ENCODE measurements at places on chromosomes 1 and 21.
A peak's percentile ranks its signal among the peaks of the same experiment; 100 is the strongest.

DNA sequence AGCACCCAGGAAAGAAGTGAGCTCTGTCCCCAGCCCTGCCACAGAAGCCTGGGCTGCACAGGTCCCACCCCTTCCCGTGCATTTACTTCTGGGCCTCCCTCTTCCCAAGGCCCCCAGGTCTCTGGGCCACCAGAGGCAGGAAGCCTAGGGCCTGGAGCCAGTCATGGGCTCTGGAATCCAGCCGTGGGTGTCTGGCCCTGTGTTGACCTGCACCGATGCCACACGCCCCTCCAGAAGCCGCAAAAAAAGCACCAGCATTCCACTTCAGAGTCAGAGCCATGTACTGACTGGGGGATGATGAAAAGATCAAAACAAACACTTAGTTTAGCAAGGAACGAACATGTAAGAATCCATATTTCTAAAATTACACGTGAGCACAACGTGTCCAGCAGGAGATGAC, 141.7 kb downstream of the NPHP4 start:
- DNase-seq: no peak

- peak; percentile 30 for DNase-seq
Observed at GRCh38 chr1:234746798-234747196, 136.8 kb upstream of the IRF2BP2 start.

DNA sequence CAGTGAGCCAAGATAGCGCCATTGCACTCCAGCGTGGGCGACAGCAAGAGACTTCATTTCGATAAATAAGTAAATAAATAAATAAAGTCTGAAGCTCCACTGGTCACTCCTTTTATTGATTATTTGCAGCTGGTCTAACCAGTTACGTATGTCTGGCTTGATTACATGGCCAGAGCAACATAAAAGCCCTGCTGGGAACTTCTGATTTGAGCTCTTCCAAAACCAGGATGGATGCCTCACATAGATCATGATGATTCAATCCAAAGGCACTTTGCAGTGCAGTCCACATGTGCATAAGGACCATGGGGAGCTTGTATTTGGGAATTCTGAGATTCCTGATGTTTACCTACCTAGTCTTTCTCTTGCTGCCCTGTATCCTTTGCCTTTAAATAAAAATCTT, 24.0 kb downstream of the NSUN4 start:
- no peak for DNase-seq

- no peak for DNase-seq
Observed at GRCh38 chr1:36657826-36658225, 175.1 kb upstream of the CSF3R start.

GRCh38 chr1:182029379-182030331, 31.9 kb downstream of the ZNF648 start:
- peak; percentile 98 for DNase-seq

DNA sequence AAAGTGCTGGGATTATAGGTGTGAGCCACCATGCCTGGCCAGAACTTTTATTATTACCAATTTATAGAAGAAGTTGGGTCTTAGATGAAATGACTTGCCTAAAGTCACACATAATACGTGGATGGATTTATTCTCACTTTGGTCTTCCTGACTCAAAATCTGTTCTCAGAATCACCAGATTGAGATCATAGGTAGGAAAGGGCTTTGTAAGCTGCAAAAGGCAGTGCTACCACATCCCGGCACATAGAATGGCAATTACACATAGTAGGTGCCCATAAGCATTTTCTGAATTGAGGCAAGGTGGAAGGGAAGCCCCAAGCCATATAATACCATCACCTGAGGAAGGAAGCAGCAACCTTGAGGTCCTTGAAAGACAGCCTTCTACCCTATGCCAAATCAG, 8.2 kb upstream of the CAPZB start:
- DNase-seq: no peak

DNA sequence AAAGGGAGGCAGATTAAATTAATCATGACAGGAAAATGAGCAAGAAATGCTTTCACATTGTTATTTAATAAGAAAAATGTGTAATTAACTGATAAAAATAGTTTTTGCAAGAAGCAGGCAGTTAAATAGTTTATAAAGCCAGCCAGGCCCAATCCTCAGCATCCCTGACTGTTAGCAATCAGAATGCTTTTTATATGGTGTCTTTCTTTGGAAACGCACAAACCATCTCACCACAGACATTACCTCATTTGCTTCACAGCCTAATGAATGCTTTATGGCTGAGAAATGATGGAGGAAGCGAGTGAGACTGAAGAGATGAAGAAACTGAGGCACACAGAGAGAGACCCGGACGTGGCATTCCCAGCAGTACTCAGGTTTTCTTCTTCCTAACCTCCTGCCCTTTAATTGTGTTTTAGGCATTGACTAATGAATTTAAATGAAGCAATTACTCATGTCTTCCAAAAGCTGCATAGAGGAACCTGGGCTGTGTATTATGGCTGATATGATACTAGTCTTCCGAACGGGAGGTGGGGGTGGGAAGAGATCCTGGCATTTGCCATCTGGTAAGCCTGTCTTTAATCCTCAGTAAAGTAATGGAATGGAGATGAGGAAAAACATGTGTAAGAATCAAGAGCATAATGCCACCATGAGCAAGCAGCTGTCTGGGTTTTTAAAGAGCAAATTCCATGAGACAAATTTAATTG, 116.1 kb upstream of the LMO4 start:
- DNase-seq: no peak

DNA sequence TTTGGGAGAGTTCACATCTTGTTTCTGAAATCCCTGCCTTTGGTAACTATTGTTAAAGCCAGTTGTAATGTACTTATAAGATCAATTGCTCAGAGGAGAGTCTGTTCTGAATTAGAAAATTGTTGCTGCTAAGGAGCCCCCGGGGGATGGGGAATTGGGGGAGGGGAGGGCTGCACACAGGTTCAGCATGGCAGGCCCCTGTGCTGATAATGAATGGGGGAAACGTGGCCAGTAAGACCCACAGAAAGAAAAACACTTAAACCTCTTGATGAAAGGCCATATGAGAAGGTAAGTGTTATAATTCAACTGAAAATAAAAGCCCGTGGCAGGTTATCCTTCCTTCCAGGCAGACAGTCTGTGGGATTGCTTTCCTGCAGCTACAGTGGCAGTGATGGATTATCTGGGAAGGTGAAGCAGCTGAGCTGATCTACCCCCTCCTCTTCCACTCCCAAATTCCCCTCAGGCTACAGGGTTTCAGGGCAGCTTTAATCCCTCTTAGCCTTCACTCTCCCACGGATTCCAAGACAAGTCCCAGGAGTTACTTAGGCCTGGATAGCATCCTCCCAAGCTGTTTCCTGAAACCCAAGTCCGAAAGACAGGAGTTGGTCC, 398.8 kb downstream of the TBX15 start:
- DNase-seq: no peak

- peak; percentile 67 for DNase-seq
Observed at GRCh38 chr21:43884012-43884860, 19.2 kb downstream of the AGPAT3 start.

GRCh38 chr1:111739925-111740765, 950 bp upstream of the INKA2 start:
- DNase-seq: peak; percentile 54

- no peak for DNase-seq
Observed at GRCh38 chr21:45473496-45474322, 68.5 kb downstream of the SLC19A1 start.

DNA sequence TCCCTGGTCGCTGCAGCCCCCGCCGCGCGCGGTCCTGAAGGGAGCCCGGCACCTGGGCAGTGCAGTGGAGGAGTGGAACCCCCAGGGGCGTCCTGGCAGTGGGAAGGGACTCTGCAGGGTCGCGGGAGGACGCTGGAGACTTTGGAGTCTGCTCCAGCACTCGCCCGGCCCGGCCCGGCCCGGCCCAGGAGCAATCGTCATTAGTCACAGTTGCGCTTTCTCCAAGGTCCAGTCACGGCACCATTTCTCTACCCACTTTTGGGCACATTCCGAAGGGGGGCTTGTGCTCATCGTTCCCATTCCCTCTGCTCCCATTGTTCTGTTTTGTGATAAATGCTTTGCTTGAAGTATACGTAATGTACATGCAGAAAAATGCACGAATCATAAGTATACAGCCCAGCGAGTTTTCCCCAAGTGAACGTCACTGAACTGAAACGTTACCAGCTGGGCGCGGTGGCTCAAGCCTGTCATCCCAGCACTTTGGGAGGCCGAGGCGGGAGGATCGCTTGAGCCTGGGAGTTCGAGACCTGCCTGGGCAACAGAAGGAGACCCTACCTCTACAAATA, 999 bp downstream of the THAP3 start:
- DNase-seq: peak; percentile 54

DNA sequence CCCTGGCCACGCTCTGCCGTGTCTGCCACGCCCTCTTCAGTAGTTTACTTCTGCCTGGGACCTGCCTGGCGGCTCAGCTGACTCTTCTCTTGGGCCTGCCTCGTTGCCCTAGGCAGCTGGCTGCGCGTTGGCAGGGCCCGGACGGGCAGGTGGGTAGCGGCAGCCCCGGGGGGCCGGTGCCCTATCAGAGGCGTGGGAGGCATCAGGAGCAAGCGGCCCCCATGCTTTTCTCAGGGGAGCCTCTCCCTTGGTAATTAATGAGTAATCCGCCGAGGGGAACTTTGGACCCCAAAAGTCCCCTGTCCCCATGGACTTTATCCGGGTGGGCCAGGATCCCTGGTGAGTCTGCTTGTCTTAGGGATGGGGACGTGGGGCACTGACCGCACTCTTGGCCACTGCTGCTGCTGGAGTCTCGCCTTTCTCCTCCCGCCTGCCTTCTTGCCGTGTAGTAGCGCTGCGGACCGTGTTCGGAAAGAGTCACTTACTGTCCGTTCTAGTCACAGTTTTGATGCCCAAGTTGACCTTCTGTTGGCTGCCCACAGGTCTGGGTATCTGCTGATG, 22.7 kb downstream of the SKI start:
- DNase-seq: no peak

DNA sequence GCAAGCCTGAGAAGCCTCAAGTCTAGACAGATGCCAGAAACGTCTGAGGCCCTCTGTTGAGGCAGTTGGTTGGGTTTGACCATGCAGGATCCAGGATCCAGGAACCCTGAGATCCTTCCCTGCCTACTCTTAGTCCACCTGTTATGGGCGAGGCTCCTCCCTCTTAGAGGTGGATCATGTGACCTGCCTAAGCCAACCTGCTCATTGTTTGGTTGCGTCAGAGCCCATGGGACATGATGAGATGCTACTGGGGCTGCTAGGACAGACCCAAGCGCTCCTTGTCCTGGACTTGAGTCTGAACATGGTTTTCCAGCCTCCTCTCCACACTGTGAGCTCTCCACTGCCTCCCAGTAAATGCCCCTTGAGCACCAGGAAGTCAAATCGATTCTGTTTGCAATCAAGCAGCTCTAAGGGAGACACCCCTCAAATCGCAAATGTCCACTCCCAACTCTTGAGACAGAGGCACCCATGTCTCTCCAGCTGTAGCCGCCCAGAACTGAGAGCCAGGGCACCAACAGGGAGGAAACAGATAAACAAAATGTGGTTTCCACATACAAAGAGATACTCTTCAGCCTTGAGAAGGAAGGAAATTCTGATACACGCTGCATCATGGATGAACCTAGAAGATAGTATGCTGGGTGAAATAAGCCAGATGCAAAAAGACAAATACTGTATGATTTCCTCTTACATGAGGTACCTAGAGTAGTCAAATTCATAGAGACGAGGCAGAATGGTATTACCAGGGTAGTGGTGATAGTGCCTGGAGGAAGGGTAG, 31.7 kb upstream of the WNT4 start:
- peak; percentile 15 for DNase-seq

GRCh38 chr1:26882696-26883463, 7.2 kb downstream of the GPN2 start:
- no peak for DNase-seq

DNA sequence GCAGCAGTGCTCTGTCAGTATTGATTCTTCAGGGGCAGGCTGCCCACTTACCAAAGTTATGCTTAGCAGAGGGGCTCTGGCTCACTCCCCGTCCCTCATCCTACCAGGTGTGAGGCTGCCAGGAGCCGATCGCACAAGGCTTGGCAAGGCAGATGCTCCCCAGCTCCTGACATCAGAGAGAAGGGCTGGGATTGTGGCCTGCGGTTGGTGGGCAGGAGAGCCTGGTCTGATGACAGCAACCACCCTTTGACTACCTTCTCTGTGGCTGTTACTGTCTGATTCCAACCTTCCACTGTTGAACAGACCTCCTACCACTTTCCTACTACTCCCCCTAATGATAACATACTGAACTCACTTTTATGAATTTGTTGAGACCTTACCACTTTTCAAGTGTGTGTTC, 23.7 kb upstream of the WDR26 start:
- no peak for DNase-seq

- DNase-seq: no peak
Observed at GRCh38 chr1:207825409-207825695, 73.5 kb downstream of the CD46 start.

GRCh38 chr1:180849031-180849775, 63.5 kb upstream of the KIAA1614 start:
- peak; percentile 29 for DNase-seq

DNA sequence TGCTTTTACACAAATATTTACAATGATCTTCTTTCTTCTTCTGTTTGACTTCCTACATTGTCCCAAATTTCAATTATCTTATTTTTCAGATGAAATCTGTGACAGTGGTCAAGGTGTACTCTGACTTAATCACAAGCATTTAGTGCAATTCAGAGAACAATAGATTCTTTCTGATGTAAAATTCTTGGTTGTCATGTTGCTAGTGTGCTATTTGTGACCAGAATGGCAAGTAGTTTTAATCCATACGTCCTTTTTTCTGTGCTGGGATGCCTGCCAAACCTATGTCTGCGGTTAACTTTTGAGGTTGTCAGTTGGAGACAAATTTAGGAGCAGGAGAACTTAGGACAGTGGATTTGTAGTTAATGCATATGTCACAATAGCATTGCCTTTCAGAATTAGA, 31.0 kb downstream of the NCAM2 start:
- no peak for DNase-seq

DNA sequence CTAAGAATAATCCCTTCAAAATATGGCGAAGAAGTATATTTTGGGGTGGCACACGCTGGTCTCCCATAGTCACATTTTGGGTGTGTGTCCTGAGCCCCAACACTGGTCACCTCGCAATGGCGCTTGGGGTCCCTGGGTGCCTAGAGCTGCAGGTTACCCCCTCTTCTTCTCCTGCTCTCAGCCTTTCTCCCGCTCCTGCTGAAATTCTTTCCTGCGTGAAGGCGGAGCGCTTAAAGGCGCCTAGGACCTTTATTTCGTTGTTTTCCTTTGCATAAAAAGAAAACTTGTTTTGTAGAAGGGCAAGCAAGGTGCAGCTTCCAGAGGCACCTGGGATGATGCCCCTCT, 339 bp upstream of the PIK3CD start:
- DNase-seq: no peak

Measured in NCI-H510A treated with DMSO at 0.1 percent for 48 hours (cell line).